ENCODE measurements at places on chromosomes 1 and 21.

DNA sequence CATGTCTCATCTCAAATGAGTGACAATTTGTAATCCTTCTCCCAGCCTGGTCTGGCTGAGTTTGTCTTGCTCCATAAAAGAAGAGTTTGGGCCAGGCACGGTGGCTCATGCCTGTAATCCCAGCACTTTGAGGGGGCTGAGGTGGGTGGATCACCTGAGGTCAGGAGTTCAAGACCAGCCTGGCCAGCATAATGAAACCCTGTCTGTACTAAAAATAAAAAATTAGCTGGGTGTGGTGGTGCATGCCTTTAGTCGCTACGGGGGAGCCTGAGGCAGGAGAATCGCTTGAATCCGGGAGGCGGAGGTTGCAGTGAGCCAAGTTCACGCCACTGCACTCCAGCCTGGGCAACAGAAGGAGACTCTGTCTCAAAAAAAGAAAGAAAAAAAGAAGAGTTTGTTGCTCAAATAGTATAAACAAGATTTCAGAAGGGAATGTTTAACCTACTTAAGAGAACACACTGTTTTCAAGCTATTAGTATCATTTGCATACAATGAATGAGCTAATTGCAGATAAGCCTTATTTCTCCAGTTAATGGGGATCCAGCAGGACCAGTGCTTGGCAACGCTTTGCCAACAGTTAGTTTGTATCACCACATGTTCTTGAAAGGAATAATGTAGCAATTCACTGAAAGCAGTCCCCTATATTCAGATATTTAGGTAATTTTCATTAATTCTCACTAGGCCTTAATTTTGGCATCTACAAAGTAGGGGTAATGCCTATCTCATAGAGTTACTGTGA lies 15.9 kb downstream of the KLHDC7A start:
- DNase-seq = no peak

GRCh38 chr1:160460214-160460642 lies 59.9 kb downstream of the VANGL2 start:
- no peak for DNase-seq

- no peak for DNase-seq
Observed at GRCh38 chr21:20789729-20790500, 208.3 kb upstream of the NCAM2 start.

- no peak for DNase-seq
Observed at GRCh38 chr1:79741720-79742421, 735.3 kb upstream of the ADGRL4 start.

GRCh38 chr1:210024996-210025395 lies 87.0 kb downstream of the SYT14 start:
- no peak for DNase-seq

GRCh38 chr1:211920602-211921226 lies 90.2 kb upstream of the LPGAT1 start:
- DNase-seq = no peak

DNA sequence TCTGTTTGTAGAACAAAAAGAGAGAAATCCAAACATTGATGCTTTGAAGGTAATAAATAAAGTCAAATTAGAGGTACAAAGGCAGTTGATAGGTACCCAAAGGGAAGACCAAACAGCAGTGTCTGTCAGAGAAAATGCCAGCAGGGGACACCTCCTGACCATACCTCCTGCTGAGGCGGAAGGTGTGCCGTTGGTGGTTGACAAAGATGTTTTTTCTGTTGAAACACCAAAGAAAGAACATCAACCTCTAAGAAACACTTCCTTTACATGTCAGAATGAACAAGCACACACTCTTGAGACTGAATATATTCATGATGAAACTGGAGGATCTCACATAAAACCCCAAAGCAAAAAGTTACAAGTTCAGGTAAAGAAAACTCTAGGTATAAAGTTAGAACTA lies 128.3 kb downstream of the MACF1 start:
- DNase-seq = no peak

- no peak for DNase-seq
Observed at GRCh38 chr1:206595581-206596318, 16.5 kb downstream of the EIF2D start.

- DNase-seq = no peak
Observed at GRCh38 chr1:22738522-22738921, 27.9 kb downstream of the EPHB2 start.

- no peak for DNase-seq
Observed at GRCh38 chr1:216822480-216822879, 99.3 kb upstream of the ESRRG start.

DNA sequence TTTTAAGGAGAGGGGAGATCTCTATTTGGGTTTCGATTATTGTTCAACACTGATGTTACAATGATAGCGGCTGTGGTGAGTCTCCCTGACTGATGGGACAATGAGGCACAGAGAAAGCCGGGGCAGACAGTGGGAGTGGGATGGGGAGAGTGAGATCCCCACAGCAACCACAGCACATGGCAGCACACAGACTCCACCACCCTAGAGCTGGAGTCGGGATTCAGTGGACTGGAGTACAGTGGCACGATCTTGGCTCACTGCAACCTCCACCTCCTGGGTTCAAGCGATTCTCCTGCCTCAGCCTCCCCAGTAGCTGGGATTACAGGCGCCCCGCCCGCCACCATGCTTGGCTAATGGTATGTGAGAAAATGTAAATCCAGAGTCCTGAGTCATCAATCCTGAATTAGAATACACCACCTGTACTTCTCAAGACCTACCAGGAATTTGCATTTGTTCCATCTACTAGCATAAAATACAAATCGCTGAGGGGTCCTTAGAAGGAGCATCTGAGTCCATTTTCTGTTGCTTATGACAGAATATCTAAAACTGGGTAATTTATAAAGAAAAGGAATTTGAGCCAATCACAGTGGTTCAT lies 125.8 kb downstream of the TOMM20 start:
- DNase-seq = no peak

DNA sequence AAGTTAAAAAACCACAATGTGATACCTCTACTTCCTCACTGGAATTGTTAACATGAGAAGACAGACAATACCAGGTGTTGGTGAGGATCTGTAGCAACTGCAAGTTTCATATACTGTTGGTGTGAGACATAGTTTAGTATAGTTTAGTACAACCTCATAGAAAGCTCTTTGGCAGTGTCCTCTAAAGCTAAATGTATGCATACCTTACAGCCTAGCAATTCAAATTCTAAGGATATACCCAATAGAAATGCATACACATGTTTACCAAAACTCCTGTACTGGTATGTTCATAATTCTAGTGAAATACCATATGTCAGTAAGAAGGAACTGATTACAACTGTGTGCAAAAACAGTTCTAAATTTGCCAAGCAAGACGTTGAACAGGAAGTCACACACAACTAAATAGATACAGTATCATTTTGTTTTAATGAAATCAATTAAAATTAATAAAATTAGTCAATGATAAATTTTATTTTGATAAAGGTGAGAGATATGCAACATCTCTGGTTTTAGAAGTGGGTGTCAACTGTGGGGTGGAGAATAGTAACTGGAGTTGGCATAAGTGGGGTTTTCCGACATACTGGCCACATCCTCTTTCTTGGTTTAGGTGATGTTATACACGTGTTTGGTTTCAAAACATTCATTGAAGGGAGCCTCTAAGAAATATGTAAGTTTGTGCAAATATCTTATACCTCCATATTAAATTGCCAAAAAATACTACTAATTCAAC lies 450.7 kb downstream of the PTPRC start:
- peak; percentile 24 for DNase-seq

DNA sequence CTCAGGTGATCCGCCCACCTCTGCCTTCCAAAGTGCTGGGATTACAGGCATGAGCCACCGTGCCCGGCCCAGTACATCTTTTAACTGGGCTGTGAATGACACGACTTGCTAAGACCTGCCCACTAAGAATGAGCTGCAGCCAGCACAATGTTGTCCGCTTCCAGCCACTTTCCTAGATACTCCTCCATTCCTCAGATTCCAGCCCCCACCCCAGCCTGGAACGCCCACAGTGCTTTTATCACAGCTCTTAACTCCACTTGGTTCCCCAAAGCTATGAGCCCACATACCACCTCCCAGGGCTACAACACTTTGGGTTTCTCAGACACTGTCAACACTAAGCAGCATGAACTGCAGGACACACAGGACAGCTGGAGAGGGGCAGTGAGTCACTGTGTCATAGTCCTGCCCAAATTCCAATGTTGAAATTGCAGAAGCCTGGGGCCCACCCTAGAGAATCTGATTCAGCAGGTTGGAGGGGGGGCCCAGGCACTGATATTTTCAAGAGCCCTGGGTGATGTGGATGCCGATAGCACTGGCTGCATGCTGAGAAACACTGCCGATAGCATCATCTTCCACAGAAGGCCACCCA lies 58.0 kb downstream of the ACBD3 start:
- DNase-seq = no peak

DNA sequence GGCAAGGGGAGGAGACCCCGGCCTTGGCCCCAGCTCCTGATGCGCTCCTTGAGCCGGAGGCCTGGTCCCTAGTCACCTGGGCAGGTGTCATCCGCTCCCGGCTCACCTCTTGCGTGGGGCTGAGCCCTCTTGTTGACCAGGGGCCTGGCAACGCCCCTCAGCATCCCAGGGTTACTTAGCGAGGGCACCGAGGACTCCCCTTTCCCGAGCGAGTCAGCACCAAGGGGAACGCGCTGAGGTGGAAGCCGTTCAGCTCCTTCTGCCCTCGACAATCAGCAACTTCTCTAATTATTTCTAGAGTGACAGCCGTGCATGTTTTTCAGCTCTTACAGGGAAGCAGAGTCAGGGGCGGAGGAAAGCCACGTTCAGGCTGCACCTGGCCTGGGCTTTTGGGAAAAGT lies 522 bp downstream of the SLC45A1 start:
- DNase-seq = no peak

DNA sequence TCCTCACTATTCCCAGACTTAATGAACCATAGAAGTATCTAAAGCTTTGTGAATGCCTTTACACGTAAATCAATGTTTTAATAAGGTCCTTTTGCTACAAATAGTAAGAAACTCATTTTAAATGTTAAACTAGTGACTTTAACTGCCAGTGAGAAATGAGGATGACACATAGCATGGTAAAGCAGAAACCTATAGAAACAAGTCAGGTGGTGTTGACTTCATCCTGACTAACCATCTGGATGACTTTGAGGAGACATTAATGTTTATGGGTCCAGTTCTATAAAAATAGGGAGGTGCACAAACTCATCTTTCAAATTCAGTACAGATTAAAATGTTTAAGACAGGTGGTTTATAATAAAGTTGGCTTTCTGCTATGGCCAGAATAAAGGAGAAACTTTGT lies 85.4 kb downstream of the COLGALT2 start:
- no peak for DNase-seq

GRCh38 chr1:28893403-28894102 lies 20.8 kb upstream of the EPB41 start:
- DNase-seq = no peak

DNA sequence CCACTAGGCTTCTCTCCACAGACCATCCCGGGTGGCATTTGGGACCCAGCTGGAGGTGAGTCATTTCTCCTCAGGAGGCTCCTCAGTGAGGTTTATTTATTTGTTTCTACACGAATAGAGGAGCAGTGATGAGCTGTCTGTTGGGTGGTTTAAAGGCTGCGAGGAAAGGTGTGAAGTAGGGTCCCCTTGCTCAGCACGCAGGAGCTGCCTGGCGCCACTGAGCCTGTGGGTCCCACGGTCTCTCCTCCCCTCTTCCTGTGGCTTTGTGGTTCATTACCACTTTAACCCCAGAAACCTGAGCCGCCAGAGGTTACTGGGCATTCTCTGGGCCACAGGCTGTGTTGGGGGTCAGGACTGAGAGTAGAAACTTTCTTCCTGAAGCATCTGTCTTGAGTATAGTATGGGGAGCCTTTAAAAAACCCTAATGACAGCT lies 39.9 kb downstream of the IL6R start:
- DNase-seq = no peak

DNA sequence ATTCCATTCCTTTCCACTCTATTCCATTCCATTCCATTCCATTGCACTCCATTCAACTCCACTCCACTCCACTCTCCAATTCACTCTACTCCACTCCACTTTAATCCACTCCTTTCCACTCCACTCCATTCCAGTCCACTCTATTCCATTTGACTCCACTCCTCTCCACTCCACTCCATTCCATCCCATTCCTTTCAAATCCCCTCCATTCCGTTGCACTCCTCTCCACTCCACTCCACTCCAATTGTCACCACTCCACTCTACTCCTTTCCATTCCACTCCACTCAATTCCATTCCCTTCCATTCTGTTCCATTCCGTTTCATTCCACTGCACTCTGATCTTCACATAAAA lies 2563.7 kb upstream of the TPTE start:
- no peak for DNase-seq

GRCh38 chr1:163980394-163980793 lies 578.6 kb upstream of the PBX1 start:
- no peak for DNase-seq

DNA sequence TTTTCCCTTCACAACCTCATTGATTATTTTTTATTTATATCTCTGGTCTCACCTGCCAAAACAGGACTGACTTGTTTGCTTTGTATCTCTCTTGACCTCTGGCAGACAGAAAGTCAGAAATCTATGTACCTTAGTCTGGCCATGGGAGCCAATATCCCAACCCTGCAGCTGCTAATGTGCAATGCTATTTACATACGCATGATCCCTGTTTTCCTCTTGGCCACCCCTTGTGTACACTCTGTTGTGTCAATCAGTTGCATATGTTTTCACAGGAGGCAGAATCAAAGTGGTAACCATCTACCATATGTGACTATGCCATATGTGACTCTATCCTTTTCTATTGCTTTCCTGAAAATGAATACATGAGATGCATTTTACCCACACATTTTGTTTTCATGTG lies 688.8 kb downstream of the PLA2G4A start:
- DNase-seq = no peak

DNA sequence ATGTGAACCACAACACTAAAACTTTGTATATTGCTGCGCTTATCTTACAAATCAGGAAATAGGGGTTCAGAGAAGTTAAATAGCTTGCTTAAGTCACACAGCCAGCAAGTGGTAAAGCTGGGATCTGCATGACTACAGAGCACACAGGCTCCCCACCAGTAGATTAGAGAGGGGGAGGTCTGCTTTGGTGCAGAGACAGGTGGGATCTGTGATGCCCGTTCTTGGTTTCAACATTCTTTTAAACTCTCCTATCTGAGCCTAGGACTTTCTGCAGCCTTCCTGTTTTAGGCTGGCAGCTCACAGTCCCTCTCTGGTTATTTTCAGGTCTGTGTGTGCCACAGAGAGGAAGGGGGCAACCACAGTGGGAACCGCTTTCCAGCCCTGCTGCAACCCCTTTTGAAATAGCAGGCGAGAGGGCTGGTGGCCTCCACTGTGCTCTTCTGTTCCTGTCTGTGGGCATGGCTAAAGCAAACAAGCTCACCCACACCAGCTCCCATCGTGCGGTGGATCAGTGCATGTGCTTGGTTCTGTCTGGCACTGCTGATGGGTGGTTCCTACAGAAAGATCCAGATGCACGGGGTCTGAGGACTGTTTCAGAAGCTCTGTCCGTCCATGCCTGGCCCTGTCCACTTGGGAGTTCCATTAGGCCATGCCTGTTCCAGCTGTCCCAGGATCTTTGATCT lies 1.7 kb upstream of the IL6R start:
- DNase-seq = no peak

DNA sequence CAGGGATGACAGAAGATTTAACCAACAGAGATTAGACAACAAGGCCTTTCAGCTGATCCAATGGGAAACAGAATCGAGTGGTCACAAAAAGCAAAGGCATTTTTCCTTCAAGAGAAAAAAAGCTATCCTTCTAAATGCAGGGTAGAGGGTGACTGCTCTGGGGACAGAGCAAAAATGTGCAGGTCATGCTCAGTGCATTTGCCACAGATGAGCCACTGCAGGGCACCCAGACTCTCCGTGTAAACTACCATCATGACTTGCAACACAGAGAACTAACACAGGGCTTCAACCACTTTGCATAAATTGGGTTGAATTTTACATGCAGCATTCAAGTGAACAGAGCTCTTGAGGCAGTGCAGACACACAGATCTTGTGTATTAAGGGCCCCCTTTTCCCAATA lies 56.8 kb downstream of the PRKAB2 start:
- DNase-seq = no peak

- DNase-seq = no peak
Observed at GRCh38 chr1:15633756-15634420, 16.6 kb downstream of the DDI2 start.
